Renal cortex interstitium (tissue), 15 donors: ENCODE measurements at places on chromosomes 12 and 14.

DNA sequence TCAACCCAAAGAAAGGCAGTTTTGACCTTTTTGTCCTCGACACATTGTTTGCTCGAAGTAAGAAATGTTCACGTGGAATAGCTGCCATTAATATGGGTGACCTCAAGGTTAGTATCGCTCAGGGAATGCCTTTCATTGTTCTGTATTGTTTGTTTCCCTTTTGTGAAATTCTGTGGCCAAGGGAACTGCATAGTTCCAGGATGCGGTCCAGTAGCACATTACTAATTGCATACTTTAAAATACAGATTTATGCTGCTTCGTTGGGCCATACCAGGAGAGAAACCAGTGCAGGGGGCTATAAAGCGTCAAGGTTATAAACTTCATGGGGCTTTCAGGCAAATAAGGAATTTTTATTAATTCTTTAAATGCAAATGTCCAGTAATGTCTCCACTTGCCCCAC, 73.3 kb upstream of the USP44 start:
- no peak for DNase-seq

GRCh38 chr12:115709540-115710011, 567.9 kb downstream of the MED13L start:
- DNase-seq, result peak; percentile 44

DNA sequence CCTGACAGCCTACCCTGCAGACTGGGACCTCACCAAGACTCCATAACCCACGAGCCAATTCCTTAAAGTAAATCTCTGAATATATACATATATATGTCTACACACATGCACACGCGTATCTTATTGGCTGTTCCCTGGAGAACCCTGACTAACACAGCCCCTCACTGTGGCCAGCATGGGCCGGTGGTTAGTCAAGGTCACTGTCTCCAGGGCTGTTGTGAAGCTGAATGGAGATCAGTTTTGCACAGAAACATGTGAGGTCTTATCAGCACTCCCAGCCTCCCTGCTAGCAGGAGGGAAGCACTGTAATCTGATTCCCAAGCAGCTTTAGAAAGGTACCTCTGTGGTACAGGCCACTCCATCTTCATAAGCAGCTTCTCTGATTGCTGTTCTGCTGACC, 46.6 kb upstream of the PLEKHG6 start:
- DNase-seq, result no peak

DNA sequence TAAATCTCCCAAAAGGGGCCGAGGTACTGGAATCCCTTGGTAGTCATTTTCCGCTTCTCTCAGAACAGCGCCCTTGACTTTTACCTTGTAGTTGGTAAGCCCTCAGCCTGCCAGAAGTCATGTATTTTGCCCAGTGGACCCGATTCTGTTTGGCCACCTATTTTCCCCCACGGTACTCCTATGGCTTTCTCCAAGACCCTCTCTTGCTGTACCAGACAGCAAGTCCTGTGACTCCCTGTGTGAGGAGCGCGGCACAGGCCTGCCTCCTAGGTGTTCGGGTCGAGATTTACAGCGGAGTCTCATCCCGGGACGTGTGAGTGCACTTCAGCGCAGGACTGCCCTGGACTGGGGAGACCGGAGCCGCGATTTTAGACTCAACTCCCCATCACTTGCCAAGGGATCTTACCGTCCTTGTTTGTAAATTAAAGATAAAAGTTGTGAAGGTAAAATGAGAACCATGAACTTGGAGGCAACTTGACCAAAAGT, 1.1 kb upstream of the MBD6 start:
- DNase-seq, result no peak

DNA sequence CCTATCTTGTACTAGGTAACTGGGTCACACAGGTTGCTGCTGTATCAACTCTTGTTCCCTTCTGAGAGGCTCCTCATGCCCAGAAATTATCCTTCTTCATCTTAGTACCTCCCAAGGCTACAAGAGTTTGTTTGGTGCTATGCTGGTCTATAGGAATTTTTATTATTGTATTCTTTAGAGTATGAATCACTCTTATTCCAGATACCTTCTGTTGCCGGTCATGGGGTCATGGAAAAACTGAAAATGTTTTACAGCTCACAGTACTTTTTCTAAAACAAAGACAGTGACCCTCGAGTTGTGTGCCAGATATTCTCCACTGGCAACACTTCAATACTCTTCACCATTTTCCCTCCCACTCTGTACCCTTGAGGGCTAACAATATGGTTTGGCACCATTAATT, 1598.0 kb upstream of the TMEM132C start:
- DNase-seq, result no peak

- no peak for DNase-seq
Observed at GRCh38 chr14:68938271-68939150, 40.6 kb downstream of the ACTN1 start.

DNA sequence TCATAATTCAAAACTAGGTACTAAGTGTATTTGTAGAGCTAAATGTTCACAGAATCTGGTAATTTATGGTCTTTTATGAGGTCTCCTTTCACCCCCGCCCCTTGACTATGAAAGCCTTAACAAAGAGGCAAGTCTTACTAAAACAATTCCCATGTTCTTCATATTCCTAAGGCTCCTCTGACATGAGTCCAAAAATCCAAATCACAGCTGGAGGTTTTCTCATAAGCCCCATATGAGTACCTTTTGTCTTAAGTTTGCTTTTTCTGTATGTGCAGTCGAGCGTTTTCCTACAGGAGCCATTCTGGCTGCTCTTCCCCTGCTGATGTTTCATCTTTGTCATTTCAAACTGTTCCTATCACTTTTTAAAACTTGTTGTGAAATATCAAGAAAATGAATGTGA, 55.2 kb downstream of the SIX1 start:
- DNase-seq, result no peak

GRCh38 chr14:65102441-65103149, at the start of gene MAX:
TSS of gene MAX (minus strand) at chr14:65102517. CDS start at chr14:65102339, 178 bp downstream.
- peak; percentile 96 for DNase-seq

GRCh38 chr14:55354500-55354899, 57.1 kb downstream of the ATG14 start:
- peak; percentile 49 for DNase-seq

DNA sequence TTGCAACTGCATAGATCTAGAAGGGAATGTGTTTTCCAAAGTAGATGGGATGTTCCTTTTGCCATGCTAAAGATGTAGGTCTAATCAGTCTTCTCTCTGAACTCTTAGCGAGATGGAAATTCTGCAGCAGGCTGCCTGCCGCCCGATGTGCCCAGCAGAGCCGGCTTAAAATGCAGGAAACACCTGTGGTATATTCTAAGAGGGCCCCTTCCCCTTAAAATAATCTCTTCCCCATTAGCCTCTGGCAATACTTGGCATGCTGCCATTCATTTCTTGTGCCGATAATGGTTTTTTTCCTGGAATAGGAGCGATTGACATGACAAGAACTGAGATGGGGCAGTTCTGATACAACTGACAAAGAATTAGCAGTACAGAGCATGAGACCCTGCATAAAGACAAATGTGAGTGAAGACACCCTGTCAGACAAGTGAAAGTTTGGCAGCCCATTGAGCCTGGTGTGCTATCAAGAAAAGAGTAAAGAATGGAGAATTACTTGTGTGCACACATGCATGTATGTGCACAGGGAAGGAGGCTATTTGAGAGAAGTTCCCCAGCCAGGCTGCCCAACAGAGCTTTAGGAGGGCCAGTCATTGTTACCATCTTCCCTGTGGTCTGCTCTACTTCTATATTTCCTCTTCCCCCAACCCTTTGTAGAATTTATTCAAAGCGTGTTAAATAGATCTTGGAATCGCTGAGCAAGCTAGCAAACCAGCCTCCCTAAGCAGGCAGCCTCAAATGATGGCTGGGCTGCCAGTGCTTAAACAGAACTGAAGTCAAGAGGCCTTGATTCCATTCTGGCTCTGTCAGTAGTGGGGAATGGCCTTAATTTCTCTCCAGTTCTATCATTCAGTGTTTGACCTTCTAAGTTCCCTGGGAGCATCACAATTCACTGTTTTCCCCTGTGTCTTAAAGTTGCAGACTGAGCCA, 29.6 kb upstream of the NTF3 start:
- DNase-seq, result no peak

GRCh38 chr12:13592063-13592942, 389.1 kb downstream of the GRIN2B start:
- DNase-seq, result no peak

GRCh38 chr14:81144824-81145603, 75.7 kb downstream of the GTF2A1 start:
- DNase-seq, result no peak
